ENCODE measurements at places on chromosomes 6 and 20.
A peak's percentile ranks its signal among the peaks of the same experiment; 100 is the strongest.

DNA sequence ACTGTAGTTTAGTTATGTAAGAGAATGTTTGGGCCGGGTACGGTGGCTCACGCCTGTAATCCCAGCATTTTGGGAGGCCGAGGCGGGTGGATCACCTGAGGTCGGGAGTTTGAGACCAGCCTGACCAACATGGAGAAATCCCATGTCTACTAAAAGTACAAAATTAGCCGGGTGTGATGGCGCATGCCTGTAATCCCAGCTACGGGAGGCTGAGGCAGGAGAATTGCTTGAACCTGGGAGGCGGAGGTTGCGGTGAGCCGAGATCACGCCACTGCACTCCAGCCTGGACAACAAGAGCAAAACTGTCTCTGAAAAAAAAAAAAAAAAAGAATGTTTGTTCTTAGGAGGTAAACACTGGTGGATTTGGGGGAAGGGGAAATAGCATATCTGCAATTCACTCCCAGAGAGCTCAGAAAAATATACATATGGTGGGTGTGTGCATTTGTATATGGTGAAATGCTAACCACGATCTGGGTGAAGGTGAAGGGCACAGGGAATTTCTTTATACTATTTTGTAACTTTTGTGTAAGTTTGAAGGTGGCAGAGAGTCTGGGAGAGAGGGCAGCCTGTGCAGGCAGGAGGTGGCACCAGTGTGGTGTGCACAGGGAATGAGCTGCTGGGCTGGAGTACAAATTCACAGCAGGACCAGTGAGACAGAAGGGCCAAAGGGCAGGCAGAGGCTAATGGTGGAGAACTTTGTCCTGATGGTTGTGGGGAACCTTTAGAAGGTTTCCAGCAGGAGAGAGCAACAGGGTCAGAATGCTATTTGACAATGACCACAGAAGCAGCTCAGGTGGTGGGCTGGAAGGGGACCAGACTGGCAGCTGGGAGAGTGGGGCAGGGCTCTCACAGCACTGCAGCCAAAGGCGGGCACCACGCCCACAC is 42.4 kb downstream of the SSR1 start:
- no peak for DNase-seq

DNA sequence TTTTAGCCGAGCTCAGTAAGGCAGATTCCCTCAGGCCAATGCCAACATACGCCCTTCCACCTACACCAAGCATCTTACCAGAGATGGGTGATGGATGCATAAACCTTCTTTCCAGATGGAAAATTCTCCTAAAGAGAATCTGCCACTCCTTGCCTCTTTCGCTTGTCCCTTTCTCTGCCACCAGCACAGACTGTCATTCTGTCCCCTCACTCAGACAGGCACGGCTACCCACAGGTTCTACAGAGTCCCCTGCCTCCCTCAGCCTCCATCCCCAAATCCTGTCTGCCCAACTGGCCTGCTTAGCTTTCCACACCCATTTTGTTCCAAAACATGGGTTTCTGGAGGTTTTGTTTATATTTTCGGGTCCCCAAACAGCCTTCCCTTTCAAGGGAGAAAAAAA is 12.7 kb upstream of the FOXF2 start:
- DNase-seq: no peak

DNA sequence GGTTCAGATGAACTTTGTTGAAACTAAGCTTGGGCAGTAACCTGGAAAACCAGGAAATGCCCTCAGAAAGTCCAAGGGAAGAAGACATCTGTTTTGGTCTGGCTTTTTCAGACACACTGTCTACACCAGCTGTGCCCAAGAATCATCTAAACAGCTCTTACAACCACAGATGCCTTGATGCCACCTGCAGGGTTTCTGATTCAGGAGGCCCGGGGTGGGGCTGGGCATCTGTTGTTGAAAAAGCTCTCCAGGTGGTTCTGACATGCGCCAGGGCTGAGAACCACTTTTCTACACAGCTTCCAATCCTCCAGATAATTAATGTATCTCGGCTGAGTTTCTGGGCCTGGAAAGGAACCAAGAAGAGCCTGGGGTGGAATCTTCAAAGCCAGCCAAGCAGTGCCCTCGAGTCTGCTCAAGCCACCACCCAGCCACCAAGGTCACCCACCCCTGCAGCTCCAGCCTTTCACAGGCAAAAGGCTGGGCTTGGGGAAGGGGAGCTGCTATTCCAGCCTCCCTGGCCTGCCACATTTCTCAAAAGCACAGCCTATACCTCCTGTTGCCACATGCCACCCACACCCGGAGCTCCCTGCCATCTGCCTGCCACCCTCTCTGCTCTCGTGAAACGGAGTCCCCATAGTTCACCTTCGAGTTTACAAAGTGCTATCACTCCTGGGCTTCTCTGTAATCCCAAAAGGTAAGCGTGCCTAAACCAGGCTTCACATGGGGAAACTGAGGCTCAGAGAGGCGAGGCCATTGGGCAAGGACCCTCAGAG is 9.4 kb downstream of the MDGA1 start:
- DNase-seq: no peak

GRCh38 chr6:158081657-158081935 is 86.5 kb downstream of the SERAC1 start:
- no peak for DNase-seq

GRCh38 chr6:100774681-100775080 is 106.4 kb downstream of the ASCC3 start:
- no peak for DNase-seq

DNA sequence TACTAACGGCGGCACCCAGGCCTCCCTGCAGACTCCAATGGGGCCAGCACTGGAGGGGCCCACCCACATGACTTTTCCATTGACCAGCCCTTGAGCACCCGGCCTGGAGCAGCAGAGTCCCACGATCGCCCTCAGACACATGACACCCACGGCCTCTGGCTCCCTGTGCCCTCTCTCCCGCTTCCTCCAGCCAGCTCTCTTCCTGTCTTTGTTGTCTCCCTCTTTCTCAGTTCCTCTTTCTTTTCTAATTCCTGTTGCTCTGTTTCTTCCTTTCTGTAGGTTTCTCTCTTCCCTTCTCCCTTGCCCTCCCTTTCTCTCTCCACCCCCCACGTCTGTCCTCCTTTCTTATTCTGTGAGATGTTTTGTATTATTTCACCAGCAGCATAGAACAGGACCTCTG is 26.1 kb upstream of the FANCE start:
- DNase-seq: no peak

DNA sequence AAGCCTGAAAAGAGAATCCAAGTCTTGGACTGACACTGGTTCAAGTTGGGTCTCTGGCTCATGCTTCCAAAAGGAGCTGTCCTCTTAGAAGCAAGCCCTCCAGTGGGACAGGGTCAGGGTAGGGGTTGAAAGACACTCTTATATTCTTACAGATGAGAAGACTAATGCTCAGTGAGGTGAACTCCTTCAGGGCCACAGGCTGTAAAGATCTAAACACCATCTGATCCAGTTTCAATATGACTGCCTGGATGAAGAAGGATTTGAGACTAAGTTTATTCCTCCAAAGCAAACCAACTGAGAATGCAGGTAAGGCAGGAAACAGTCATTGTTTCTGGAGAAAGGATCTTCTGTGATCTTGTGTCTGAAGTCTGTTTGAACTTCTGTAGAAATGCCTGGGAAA is 99.0 kb upstream of the TAB2 start:
- DNase-seq: no peak

DNA sequence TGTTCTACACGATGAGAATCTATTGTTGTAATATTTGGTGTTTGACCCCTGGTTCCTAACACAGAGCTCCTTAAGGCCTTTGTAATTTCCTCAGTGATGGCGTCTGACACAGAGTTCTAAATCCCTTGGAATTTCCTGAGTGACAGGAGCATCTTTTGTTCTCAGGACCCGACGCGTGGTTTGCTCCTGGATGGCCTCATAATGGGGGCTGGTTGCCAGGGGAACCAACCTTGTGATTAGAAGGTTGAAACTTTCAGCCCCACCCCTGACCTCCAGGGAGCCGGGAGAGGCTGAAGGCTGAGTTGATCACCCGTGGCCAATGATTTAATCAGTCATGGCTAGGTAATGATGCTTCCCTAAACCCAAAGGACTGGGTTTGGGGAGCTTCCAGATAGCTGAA is 20.5 kb upstream of the ZNF133 start:
- DNase-seq: no peak

- no peak for DNase-seq
Observed at GRCh38 chr6:583635-584034, 73.3 kb downstream of the HUS1B start.

DNA sequence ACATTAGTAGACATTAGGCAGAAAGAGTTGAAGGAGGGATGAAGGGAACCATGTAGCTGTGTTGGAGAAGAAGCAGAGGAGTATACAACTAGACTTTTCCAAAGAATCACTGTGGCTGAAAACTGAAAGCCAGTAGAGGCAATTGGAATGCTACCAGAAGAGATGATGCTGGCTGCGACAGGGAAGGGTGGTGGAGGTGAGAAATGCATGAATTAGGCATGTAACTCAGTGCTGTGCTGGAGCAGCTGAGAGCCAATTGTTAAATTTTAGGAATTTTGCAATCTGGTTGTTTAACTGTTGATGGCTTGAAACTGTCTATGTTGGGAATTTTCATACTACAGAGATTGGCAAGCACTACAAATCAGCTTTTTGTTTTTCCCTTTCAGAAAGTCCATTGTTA is 35.8 kb upstream of the SIRPG start:
- no peak for DNase-seq

DNA sequence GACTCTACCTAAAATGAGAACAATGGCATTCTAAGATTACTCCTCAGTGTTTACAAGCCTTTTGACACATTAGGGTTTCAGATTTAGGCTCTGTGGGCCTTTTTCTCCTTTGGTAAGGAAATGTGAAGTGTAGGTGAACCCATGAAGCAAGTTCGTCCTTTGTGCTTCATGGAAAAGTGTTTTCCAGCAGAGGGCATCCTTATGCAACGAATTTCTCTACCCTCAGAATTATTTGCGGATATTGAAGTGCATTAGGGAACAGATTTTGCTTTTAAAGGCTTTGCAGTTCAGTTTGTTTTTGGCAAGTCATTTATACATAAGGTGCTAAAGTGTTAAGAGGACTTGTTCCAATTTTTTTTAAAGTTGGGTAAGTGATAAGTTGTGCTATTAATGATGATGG is 55.7 kb upstream of the FERMT1 start:
- no peak for DNase-seq

- DNase-seq: no peak
Observed at GRCh38 chr6:55636406-55637102, 57.6 kb upstream of the HMGCLL1 start.

DNA sequence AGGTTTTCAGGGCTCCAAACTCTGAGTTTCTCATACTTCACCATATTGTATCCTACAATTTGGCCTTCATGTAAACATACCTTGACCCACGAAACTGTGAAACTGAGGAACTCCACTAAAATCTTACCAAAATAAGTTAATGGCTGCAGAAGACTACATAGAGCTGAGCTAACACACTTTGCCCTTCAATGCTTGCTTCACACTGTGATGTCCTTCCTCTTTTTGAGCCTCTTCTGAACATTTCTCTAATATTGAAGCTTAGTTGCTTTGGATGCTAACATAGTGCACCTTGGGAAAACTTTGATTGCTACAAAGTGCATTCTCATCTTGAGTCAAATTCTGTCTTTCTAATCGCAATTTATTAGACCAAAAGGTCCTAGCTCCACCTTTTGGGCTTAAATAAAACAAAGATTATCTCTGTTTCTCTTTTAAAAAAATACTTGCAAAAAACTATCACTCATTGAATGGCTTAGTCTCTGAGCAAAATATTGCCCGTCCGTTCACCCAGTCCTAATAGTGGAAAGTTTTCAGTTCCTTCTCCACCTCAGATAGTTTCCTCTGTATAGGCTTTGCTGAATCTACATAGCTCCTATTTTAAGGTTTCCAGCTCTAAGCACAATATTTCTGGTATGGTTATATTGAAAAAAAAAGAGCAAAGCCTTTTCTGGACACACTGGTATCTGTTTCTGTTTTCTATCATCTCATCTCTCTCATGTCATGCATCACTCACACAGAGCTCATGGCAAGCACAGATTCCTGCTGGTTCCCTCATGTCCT is 494.6 kb downstream of the RFPL4B start:
- no peak for DNase-seq

GRCh38 chr20:64167676-64168075 is 3.4 kb downstream of the MYT1 start:
- DNase-seq: no peak

GRCh38 chr6:68880050-68880813 is 245.2 kb downstream of the ADGRB3 start:
- no peak for DNase-seq

GRCh38 chr6:147802459-147802858 is 294.0 kb downstream of the SAMD5 start:
- DNase-seq: no peak

- peak; percentile 29 for DNase-seq
Observed at GRCh38 chr20:33005132-33005566, 916 bp upstream of the SUN5 start.

GRCh38 chr20:14148042-14148441 is 152.7 kb downstream of the MACROD2 start:
- DNase-seq: no peak

DNA sequence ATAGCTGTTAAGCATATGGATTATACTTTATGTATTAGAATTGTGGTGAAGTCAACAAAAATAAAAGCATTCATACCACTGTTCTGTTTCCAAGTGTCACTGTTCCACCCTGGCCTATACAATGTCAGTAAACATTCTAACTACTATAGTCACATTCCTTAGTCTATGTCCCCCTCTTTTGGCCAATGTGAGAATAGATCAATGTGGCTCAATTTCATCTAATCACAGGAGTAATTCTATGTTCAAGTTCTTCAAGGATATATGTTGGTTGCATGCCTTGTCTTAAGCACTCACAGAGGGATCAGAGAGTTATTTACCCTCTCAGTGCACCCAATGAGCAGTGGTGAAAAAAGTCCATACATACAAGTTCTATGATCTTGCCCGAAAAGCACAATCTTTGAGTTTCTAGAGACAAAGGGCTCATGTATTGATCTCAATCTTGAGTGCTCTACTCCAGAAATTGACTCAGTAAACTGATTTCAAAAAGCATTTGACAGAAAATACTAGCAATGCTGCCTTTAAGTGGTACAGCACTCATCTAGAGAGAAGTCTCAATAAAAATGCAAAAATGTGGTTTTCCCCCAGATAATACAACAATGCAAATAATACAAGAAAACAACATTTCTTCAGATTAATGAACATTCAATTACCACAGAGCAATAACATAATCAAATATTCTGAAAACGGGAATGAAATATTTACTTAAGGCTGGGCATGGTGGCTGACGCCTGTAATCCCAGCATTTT is 16.5 kb downstream of the SMLR1 start:
- DNase-seq: no peak

GRCh38 chr6:80442366-80442765 is 335.9 kb downstream of the BCKDHB start:
- DNase-seq: no peak

- DNase-seq: peak; percentile 62
Observed at GRCh38 chr6:142855893-142856623, 88.9 kb downstream of the HIVEP2 start.

DNA sequence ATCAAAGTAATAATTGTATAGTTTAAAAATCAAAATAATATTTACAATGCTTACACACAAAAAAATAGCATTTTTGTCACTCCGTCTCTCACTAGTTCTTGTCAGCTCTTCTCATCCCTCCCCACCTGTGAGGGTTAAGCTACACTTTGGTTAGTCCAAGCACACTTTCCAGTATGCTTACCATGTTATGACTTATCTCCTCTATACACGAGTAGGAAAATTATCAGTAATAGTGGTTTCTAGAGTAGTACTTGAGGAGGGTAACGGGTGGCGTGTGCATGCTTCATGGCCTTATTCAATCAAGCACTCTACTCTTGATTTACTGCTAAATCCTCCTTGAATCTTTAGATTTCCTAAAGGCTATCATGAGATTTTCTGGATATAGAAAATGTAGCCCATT is 443.7 kb downstream of the UTRN start:
- DNase-seq: no peak

- DNase-seq: no peak
Observed at GRCh38 chr20:4875578-4876067, 125.7 kb downstream of the SLC23A2 start.

- DNase-seq: peak; percentile 25
Observed at GRCh38 chr6:15770347-15771143, 107.7 kb upstream of the DTNBP1 start.

All from stimulated activated CD4-positive, alpha-beta T cell treated with anti-CD3 and anti-CD28 coated beads, Interleukin-1b, Interleukin-23, amount 100 ng/mL, for 48 hours (primary cell).